Activated CD8-positive, alpha-beta memory T cell treated with anti-CD3 and anti-CD28 coated beads for 1 hour (primary cell): ENCODE measurements at places on chromosomes 7 and 10.
A peak's percentile ranks its signal among the peaks of the same experiment; 100 is the strongest.

DNA sequence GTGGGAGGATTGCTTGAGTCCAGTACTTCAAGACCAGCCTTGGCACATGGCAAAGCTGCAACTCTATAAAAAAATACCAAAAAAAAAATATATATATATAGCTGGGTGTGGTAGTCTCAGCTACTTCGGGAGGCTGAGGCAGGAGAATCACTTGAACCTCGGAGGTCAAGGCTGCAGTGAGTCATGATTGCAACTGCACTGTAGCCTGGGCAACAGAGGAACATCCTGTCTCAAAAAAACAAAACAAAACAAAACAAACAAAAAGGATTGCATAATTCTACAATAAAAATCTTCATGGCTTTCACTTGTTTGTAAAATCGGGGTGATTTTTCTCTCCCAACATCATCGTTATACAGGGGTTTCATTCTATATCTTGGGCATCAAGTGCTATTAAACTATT lies 35.1 kb downstream of the GUSB start:
- DNase-seq, result no peak

- DNase-seq, result no peak
These were observed 211.8 kb downstream of the NSUN6 start for GRCh38 chr10:18439601-18440000.

- DNase-seq, result no peak
These were observed 324.7 kb upstream of the NPVF start for GRCh38 chr7:25552998-25553397.

GRCh38 chr10:84333864-84334451 lies 5.6 kb downstream of the CCSER2 start:
- peak; percentile 31 for DNase-seq

- no peak for DNase-seq
These were observed 33.3 kb upstream of the COL13A1 start for GRCh38 chr10:69768386-69768785.

GRCh38 chr10:86744067-86744725 lies 12.2 kb upstream of the BMPR1A start:
- no peak for DNase-seq
